ENCODE measurements at places on chromosomes 3 and 15. TPM values are rescaled to one million over a fixed set of nuclear protein-coding genes. Genes with fewer than 3 reads are reported as not detected.

KNSTRN gene
- 72.0 TPM for total RNA-seq

CD86 gene
- total RNA-seq, result not detected

SH3BP5 gene
- total RNA-seq, result 14.2 TPM

STAC gene
- 0.14 TPM for total RNA-seq

DLL4 gene
- 9.4 TPM for total RNA-seq

ACSBG1 gene
- not detected for total RNA-seq

TGM4 gene
- not detected for total RNA-seq

GOLGA8R gene
- 0.66 TPM for total RNA-seq

PSMD6 gene
- total RNA-seq, result 88.6 TPM

TFRC gene
- 183 TPM for total RNA-seq

NMB gene
- total RNA-seq, result 0.66 TPM

AHSG gene
- not detected for total RNA-seq

TOPBP1 gene
- 65.9 TPM for total RNA-seq

SLC6A1 gene
- total RNA-seq, result not detected

TMEM212 gene
- not detected for total RNA-seq

STX19 gene
- not detected for total RNA-seq

FILIP1L gene
- 35.6 TPM for total RNA-seq

CEMIP gene
- total RNA-seq, result 259 TPM

KCTD6 gene
- total RNA-seq, result 8.5 TPM

TTLL13 gene
- not detected for total RNA-seq

LEKR1 gene
- 1.1 TPM for total RNA-seq

LDHAL6B gene
- total RNA-seq, result not detected

GLDN gene
- 0.29 TPM for total RNA-seq

IMPG2 gene
- 0.14 TPM for total RNA-seq

MUC4 gene
- not detected for total RNA-seq

LARP6 gene
- 211 TPM for total RNA-seq

UMPS gene
- total RNA-seq, result 30.4 TPM

RTP3 gene
- not detected for total RNA-seq

ADAMTS17 gene
- under 0.01 TPM for total RNA-seq

DNAH1 gene
- total RNA-seq, result 7.7 TPM

RBM15B gene
- 36.5 TPM for total RNA-seq

SEMA5B gene
- total RNA-seq, result not detected

PAQR5 gene
- total RNA-seq, result 4.8 TPM

AADAC gene
- 0.43 TPM for total RNA-seq

TJP1 gene
- 84.9 TPM for total RNA-seq

FBXO40 gene
- total RNA-seq, result not detected

CHRNA5 gene
- 2.0 TPM for total RNA-seq

FBLN2 gene
- 251 TPM for total RNA-seq

CA12 gene
- 7.3 TPM for total RNA-seq

All from placental pericyte (primary cell).